ENCODE measurements at places on chromosomes 4 and X.

DNA sequence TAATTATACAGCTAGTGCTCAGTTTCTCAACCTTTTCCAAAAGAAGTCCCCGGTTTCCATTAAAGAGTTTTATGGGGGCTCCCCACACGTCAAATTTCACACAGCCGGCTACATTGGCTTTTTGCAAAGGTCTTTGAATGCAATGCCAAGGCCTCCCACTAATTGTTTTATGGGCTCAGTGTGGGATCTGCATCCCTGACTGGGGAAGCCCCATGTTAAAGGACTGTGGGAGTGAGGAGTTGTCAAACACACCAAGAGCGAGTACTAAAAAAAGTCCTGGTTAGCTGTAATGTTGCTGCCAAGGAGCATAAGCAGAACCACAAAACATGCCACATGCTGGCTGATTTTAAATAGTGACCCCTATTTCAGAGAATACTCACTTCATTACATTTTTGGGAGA is 162.6 kb downstream of the BMPR1B start:
- no peak for DNase-seq

DNA sequence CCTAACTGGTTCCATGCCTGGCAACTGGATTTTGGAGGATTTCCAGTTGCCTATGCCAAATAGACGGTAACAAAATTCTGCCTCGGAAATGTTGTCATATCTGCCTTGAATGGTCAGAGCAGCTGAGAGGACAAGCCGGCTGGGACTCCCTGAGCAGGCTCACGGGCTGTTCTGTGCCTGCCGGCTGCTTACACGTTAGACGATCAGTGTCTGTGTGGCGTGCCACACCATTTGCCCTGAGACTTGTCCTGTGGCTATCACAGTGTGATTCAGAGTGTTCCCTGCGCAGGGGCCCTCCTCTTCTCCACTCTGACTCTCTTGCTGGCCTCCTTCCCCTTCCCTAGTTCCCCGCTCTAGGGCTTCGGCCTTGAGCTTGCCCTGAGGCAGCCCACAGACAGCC is 42.4 kb downstream of the RAI2 start:
- no peak for DNase-seq

DNA sequence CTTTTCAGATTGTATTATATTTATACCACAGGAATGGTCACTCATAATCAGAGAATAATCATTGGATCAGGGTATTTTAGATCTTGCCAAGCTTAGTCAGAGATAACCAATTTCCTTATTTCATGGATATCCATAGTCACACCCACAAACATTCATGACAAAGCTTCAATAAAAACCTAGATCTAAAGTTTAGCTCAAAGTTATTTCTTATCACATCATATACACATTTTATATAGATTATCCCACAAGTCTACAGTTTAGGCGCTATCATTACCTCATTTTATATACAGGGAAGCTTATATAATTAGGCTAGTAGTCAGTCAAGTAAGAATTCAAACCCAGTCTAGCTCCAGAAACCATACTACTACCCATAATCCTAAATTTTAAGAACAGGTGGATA is 82.3 kb downstream of the SLC10A7 start:
- no peak for DNase-seq

DNA sequence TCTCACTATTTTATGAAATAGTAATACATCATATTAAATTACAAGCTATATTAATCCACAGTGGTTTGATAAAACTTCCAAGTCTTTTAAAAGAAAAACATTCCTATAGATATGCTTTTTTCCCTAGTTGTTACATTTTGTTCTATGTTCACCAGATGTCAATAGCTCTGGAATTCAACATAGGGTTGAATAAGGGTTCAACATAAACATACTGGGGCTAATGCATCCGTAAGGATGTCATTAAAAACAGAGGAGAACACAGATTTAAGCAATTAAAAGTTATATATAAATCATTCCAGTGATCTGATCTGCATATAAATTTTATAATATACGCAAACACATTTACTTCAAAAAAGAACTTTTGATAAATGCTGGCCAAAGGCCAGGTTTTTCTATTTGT is 32.5 kb downstream of the SULT1B1 start:
- DNase-seq: no peak

DNA sequence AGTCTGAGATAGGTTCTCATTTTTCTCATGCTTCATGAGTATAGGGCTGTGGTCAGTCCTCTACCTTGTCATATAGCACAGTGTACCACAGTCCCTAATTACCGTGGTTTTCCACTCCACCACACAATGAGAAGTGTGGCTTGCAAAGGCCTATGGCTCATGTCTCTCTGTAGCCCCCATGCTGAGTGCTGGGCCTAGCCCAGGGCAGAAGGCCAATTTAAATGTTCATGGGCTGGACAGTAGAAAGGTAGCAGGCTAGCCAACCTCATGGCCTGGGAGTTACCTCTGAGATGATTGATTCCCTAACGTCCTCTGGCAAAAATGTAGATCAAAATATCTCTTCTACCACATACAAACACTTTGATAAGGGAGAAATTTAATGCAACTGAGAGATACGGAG is 222.5 kb downstream of the AFF2 start:
- DNase-seq: no peak

- DNase-seq: peak; percentile 26
These were observed 65.6 kb downstream of the RAB40A start for GRCh38 chrX:103453655-103454054.
